CD8-positive, alpha-beta memory T cell (primary cell): ENCODE measurements at places on chromosomes 7 and 10.
A peak's percentile ranks its signal among the peaks of the same experiment; 100 is the strongest.

DNA sequence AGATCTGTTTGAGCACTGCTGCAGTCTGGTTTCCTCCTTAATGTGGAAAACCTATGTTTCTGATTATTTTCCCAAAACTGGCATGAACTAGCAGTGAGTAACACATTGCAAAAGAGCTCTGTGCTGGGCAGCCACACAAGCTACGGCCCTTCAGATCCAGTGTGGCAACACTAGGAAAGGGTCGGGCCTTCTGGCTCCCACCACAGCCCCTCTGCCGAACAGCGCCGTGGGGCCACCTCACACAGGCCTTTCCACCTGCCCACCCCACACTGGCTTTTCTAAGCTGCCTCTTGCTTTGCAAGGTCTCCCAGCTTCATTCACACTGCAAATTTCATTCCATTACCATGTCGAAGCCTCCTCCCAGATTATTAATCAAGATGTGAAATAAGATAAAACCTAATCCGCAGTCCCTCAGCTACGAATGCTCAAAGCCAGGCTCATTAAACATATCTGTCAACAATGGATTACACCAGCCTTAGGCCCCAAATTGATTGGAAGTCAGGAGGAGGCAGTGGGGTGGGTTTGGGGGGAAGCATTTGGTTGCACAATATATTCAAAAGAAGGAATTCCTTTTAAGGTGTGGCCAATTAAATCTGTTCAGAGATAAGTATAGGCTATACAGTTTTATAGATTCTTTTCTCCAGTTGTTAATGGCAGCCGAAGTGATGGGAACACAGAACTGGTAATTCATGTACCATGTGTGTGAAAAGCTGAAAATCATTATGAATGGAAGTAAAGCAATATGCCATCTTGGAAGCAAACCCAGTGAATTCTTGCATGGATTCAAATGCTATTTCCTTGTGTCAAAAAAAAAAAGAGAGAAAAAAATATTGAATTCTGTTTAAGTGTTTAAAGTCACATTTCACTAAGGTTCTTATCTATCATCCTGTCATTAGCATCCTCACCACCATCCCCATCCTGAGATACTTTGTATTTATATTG lies 223.7 kb downstream of the MTERF1 start:
- no peak for DNase-seq

DNA sequence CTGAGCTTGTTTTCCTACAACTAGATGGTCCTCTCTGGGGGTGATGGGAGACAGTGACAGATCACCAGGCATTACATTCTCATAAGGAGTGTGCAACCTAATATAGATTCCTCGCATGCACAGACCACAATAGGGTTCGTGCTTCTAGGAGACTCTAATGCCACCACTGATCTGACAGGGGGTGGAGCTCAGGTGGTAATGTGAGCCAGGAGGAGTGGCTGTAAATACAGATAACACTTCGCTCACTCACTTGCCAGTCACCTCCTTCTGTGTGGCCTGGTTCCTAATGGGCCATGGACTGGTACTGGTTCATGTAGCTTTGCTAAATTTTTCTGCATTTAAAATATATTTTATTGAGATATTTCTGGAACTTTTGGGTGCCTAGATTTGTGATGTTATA lies 202.3 kb upstream of the ZNF32 start:
- no peak for DNase-seq

DNA sequence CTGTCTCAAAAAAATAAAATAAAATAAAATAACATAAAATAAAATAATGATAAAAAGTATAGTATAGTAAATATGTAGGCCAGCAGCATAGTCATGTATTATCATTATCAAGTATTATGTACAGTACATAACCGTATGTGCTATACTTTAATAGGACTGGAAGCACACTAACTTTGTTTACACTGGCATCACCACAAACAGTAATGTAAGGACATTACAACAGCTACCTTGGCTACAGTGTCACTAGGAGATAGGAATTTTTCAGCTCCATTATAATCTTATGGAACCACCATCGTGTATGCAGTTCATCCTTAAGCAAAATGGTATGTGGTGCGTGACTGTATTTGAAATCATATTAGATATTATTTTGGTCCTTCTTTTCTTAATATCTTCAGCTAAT lies 1163.5 kb upstream of the LRRTM3 start:
- DNase-seq = no peak

DNA sequence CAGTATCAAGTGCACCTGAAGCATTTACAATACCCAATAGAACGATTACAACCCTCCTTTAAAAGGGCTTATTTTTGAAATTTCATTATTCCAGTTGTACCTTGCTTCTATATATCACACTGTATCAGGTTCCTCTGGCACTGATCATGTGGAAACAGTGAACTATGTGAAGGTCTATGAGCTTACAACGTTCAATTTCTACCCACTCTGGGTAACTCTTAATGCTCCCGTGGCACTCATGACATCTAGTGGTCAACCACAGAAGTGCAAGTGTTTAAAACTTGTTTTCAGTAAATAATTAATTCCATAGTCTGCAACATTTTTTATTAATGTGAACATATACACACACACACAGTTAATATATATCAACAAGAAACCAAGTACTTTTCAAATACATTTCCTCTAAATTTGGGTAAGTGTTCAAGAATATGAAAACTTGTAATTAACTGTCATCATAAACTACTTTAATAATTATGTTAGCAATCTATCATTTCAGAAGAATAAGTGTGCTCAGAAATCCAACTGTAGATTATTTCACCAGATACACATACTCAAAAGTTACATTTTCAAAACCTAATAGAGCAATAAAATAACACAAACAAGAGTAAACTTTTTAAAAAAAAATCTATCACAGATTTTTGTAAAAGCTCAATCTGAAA lies 61.0 kb downstream of the MPP7 start:
- DNase-seq = no peak

DNA sequence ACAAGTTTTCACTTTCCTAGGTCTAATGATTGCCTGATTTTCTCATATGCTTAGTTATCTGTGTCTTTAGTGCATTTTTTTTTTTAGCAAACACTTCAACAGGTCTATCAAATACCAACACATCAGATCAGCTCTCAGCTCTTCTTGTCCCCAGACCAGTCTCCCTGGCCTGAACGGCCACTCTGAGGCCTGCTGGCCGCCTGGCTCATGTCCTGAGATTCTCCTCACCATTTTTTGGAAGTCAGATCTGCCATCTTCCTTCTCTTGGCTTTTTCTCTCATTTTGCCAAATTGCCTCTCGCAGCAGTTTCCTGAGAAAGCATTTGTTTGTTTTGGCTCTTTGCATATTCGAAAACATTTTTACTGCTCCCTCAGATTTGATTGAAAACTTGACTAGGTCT lies 29.3 kb downstream of the PPP2R2D start:
- no peak for DNase-seq

GRCh38 chr7:115491744-115492380 lies 538.7 kb downstream of the TFEC start:
- no peak for DNase-seq

- DNase-seq = no peak
Measured at GRCh38 chr10:19931894-19932590, 115.8 kb downstream of the PLXDC2 start.

- no peak for DNase-seq
Measured at GRCh38 chr10:96252730-96253129, 18.6 kb downstream of the BLNK start.

- peak; percentile 83 for DNase-seq
Measured at GRCh38 chr10:103911021-103911459, 6.9 kb downstream of the STN1 start.

DNA sequence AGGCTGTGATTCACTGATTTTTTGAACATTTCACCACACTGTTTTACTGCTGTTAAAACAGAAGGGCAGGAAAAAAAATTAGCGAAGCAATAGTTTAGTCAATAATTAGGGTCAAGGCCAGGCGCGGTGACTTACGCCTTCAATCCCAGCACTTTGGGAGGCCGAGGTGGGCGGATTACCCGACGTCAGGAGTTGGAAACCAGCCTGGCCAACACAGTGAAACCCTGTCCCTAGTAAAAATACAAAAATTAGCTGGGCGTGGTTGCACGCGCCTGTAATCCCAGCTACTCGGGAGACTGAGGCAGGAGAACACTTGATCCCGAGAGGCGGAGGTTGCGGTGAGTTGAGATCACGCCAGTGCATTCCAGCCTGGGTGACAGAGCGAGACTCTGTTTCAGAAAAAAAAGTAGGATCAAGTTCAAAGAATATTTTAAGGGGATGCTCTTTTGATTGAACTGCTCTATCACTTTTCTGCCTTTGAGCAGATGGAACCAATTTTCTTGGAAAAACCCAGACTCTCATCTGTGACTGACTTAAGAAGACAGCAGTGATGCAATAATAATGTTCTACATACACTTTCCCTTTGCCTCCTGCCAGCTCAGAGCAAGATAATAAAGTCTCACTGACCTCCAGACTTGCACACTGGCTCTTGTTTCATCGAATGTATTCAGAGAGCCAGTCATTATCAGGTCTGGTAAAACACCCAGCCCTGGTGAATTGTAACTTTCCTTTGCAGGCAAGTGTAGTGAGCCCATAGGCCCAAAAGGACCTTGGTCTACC lies 1.6 kb upstream of the PPA1 start:
- no peak for DNase-seq

DNA sequence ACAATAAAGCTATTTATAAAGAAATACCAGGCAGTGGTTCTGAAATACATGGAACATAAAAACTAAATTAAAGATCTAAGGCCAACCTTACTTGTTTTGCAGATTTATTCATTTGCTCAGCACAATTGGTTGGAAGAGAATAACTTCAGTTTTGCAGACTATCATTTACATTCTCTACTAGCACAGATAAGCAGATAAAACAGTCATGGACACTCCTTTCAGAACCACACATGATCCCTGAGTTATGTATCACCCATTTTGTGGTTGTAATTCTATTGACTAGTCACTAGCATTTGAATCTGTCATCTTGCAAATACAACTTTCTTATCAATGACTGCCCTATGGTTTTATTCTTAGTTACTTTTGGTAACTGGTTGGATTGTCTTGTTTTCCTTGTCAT lies 45.1 kb downstream of the PRKAR2B start:
- no peak for DNase-seq

DNA sequence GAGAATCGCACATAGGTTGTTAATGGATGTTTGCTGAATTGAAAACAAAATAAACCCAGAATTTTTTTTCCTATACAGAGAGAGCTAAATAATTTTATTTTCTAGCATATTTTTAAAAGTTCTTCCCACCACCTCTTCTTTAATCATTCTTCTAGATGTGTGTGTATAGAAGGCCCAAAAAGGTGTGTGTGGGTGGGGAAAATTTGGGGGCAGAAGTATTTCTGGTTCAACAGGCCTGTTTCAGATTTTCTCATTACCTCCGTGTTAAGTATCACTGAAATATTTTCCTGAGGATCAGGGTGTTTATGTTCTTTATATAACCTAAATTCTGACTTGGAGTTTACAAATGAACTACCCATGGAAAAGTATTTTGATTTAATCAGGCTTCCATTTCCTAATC lies 144.2 kb upstream of the ZNF804B start:
- DNase-seq = no peak

GRCh38 chr7:99554939-99555338 lies 3.0 kb upstream of the FAM200A start:
- DNase-seq = no peak

- no peak for DNase-seq
Measured at GRCh38 chr10:593901-594457, 95.5 kb downstream of the DIP2C start.

- no peak for DNase-seq
Measured at GRCh38 chr10:101249171-101249581, 19.9 kb upstream of the LBX1 start.
